NCI-H82 (cell line): ENCODE measurements at places on chromosomes 12 and 14.

DNA sequence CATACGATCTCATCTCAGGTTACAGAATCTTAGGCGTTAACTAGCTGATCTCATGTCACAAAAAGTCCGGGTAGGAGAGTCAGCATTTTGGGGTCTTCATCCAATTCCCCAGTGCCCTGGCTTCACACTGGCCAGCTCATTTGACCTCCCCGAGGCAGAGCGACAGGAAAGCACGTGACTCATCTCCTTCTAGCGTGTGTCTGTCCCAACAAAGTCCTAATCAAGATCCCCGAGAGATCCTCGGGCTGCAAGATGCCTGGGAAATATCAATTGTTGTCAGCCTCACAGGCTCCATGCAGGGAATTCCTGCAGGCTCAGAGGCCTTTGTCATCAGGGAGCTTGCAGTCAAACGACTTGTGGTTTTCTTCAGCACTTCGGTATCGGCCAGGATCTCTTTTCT is 57.5 kb downstream of the ZNF664 start:
- no peak for DNase-seq

- no peak for DNase-seq
Observed at GRCh38 chr14:36852981-36853691, 191.5 kb downstream of the PAX9 start.

DNA sequence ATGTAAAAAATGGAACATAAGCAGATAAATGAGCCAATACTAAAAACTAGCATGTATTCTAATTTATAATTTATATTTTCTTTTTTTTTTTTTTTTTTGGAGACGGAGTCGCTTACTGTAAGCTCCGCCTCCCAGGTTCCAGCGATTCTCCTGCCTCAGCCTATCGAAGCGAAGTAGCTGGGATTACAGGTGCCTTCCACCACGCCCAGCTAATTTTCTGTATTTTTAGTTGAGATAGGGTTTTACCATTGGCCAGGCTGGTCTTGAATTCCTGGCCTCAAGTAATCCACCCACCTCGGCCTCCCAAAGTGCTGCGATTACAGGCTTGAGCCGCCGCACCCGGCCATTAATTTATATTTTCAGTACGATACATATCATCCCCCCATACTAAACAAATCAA is 2.7 kb downstream of the MAPK1IP1L start:
- no peak for DNase-seq

- DNase-seq: no peak
Observed at GRCh38 chr12:75892731-75893408, 138.7 kb downstream of the PHLDA1 start.

DNA sequence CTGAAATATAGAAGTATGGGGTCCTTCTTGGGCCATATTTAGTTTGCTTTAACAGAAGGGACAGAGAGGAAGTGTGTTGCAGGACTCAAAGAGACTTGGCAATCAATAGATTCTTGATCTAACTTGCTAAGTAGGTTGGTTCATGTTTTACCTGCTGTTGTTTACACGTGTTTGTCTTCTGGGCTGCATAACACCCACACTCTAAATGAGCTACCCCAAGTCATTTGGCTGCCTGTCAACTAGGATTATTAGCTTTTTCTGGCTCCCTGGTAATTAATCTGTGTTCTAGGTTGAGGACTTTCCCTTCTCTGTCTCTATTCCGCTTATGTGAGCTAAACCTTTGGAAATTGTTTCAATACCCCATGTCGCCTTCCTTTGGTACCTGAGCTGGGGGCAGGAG is 10.1 kb upstream of the TBPL2 start:
- peak; percentile 63 for DNase-seq

DNA sequence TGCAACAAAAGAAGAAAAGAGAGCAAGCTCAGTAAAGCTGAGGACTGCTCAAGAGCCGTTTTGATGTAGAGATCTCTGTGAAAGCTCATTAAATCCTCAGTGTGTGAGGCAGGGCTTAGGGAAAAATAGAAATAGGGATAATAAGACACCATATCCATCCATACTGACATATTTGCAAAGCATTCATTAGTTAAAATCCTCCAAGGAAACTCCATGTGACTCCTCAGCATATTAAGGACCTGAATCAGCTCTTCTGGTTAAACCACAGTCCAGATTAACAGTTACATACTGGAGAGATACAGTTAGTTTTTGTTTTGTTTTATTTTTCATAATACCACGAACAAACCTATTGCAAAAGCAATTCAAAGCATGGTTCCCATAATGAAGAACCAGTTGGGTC is 288.2 kb downstream of the PAWR start:
- DNase-seq: no peak

DNA sequence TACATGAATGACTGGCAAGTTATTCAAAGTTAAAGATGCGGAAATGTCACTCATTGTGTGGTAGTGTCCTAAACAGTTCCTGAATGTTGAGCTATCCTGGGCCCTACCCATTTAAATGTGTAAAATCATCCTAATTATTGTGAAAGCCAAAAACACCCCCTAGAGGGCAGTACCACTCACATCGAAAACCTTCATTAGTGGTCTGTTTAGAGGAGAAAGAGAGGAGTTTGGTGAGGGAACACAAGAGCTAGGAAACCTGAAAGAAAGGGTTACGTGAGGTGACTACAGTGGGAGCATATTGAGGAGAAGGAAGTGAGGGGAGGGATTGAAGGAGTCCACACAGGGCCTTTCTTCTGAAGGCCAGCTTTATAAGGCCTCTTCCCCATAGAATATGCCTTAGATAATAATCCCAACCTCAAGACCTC is 2.5 kb upstream of the TEP1 start:
- peak; percentile 40 for DNase-seq

GRCh38 chr12:14844401-14844800 is 1.1 kb upstream of the ART4 start:
- no peak for DNase-seq

GRCh38 chr12:48787791-48788523 is 932 bp downstream of the ADCY6 start:
- peak; percentile 21 for DNase-seq

GRCh38 chr14:74548881-74549280 is 55.3 kb downstream of the ISCA2 start:
- DNase-seq: no peak

- DNase-seq: no peak
Observed at GRCh38 chr14:61549425-61549824, 145.9 kb upstream of the HIF1A start.

GRCh38 chr12:12890543-12891079 is 751 bp upstream of the GPRC5A start:
- peak; percentile 77 for DNase-seq

DNA sequence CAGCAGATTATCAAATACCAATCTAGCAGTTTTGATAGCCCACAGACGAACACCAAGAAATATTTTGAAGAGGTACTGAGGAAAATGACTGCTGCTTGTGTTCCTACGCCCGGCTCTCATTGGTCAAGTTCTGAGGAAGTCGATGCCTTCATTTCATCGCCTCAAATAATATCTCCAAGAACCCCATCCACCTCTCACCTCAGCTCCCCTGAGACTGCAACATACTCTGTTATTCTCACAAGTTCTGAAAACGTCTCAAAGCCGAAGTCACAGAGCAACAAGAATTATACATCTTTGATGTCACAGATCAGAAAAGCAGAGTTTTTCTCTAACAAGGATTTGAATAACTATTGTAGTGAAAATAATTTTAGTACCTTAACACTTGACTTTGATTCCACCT is 55.5 kb upstream of the BCAT1 start:
- DNase-seq: no peak

DNA sequence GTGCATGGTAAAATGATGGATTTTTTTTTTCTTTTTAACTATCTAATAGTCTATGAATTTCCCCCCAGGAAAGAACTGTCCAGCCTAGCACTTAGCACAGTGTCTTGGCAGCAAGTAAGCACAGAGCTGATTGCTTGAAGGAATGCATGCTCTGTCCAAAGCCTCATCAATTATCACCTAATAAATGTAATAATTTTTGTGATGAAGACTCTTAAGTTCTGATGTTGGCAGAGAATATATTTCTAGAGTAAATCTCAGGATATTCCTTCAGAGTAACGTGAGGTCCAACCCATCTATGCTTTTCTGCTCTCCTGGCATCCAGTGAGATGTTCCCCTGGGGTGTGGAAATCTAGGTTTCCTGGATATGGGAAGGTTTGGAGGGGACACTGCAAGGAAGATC is 152.4 kb downstream of the TMX1 start:
- DNase-seq: no peak

GRCh38 chr12:46179693-46180452 is 89.0 kb downstream of the SLC38A1 start:
- no peak for DNase-seq

DNA sequence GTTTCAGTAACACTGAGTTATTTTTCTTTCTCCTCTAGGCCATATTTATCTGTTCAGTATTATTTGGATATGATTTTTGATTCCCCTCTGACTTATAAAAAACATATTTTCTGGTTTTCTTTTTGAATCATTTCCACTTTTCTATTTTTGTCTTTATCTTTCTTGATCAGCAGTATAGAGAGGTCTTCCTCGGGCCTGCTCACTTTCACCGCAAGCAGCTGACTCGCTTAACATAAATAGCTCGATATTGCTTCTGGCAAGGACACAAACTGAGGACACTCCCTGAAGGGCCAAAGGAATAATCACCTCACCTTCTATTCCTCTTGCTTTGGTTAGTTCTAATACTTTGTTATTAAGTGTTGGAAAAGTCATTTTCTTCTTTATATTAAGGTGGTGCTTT is 25.8 kb upstream of the TRHDE start:
- no peak for DNase-seq

- no peak for DNase-seq
Observed at GRCh38 chr14:79404874-79405511, 806.3 kb downstream of the DIO2 start.

DNA sequence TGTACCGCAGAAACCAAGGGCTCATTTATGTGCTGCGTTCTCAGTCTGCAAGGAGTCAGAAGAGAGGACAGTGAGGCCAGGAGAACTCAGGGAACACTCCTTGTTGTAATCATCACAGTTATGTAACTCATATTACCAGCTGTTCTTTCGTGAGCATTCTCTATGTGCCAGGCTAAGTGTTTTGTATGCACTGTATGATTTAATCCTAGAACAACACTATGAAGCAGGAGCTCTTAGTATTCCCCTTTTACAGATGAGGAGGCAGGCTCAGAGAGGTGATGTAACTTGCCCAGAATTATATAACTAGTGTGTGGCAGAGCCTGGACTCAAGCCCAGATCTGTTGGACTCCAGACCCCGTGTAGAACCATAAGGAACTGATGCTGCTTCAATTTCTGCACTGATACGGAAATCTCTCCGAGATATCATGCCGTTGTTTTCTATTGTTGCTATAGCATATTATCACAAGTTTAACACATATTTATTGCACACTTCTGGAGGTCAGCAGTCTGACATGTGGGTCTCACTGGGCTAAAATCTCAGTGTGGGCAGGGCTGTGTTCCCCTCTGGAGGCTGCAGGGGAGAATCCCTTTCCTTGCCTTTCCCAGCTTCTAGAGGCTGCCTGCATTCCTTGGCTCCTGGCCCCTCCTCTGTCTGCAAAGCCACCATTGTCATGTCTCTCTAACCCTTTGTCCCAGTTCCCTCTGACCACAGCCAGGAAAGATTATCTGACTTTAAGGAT is 16.3 kb upstream of the CD9 start:
- DNase-seq: no peak

- DNase-seq: peak; percentile 57
Observed at GRCh38 chr14:102749393-102750305, 27.6 kb upstream of the TRAF3 start.

DNA sequence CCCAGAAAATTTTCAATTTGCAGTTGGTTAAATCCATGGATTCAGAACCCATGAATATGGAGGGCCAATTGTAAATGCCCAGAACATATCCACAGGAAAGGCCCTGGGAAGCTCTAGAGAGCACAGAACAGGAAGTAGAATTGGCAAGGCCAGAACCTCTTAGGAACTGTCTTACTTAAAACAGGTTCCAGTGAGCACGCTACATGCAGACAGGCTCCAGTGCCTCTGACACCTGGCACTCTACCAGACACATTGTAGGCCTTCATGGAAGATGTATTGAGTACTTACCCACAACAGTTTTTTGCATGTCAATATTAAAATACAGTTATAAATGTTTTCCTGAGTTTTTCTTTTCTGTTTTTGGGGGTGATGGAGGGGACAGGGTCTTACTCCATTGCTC is 188.2 kb upstream of the FRMD6 start:
- no peak for DNase-seq

GRCh38 chr12:128715485-128715884 is 108.3 kb downstream of the SLC15A4 start:
- no peak for DNase-seq

- DNase-seq: no peak
Observed at GRCh38 chr14:99510556-99511139, 29.4 kb downstream of the CCNK start.

DNA sequence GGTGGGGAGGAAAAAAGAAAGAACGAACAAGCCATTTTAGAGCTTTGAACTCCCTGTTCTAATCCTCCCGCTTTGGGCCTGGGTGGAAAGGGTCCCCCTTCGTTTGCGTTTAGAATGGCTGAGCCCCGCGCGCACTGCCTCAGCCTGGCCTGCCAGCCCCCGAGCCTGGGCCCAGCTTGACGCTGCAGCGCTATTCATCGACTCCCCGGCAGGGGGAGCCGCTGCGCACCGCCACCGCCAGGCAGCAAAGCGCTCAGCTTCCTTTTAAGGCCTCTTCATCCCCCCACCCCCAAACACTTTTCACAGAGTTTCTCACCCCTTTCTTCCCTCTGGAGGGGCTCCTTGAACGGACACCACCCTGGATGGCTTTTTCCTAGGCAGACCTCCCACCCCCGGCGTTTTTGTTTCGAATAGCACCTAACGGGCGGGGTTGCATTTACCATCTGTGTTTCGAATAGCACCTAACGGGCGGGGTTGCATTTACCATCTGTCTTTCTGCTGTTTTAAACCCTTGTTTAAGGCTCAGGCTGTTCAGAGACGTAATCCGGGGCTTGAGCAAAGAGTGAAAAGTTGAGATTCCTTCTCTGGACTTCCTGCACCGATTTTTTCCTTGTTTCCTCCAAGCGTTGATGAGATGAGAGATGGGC is 56.4 kb upstream of the PIWIL1 start:
- peak; percentile 82 for DNase-seq

DNA sequence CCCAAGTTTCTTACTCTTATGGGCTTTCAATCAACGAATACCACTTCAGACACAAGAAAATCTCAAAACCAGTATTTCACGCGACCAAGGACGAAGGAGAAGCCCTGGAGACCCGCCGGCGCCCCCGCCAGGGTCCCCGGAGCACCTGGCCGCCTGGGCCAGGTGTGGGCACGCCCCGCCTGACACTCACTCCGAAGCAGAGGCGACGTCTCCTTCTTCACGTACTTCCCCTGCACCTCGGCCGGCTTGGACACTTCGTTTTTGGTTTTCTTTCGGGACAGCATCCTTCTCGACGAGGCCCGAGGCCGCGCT is 466 bp downstream of the SAV1 start:
- DNase-seq: peak; percentile 41

DNA sequence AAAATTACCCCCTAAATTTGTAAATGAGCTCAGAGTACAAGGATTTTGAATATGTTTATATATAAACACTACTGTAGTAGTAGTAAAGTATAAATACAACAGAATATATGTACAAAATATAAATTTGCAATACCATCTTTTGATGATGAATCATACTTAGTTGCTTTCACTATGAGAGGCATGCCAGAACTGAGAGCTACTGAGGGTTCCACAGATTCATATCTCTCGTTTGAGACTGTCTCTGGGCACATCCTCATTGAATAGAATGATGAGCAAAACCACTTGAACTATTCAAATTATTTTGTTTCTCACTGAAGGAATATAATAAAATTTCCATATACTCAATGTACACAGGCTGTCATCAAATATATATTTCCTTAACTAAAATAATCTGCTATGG is 417.6 kb downstream of the NAV3 start:
- no peak for DNase-seq
